ENCODE measurements at places on chromosomes 7 and 10. TPM values are rescaled to one million over a fixed set of nuclear protein-coding genes. Genes with fewer than 3 reads are reported as not detected.

The EMX2 gene
- 0.15 TPM for polyA plus RNA-seq

The FBXO24 gene
- polyA plus RNA-seq: 0.81 TPM

The CTAGE8 gene
- 0.01 TPM for polyA plus RNA-seq

The LRGUK gene
- polyA plus RNA-seq: 0.14 TPM

The GPR15LG gene
- 321 TPM for polyA plus RNA-seq

The FOXI2 gene
- polyA plus RNA-seq: 0.45 TPM

The CLDN3 gene
- 0.26 TPM for polyA plus RNA-seq

The UTF1 gene
- not detected for polyA plus RNA-seq

The TOMM7 gene
- 249 TPM for polyA plus RNA-seq

The DDX50 gene
- polyA plus RNA-seq: 8.8 TPM

The SORCS1 gene
- 0.34 TPM for polyA plus RNA-seq

The TMEM176B gene
- polyA plus RNA-seq: 5.7 TPM

The FXYD4 gene
- not detected for polyA plus RNA-seq

The TMEM213 gene
- polyA plus RNA-seq: not detected

The UCMA gene
- polyA plus RNA-seq: not detected

The FFAR4 gene
- 0.08 TPM for polyA plus RNA-seq

The CDK13 gene
- 17.1 TPM for polyA plus RNA-seq

The AGAP4 gene
- polyA plus RNA-seq: 18.5 TPM

The MKI67 gene
- polyA plus RNA-seq: 8.9 TPM

The CTTNBP2 gene
- polyA plus RNA-seq: 12.7 TPM

The RBM20 gene
- 7.2 TPM for polyA plus RNA-seq

The ZNF727 gene
- 0.08 TPM for polyA plus RNA-seq

The GRID1 gene
- polyA plus RNA-seq: 0.04 TPM

The CDK14 gene
- 0.59 TPM for polyA plus RNA-seq

The GIGYF1 gene
- 11.1 TPM for polyA plus RNA-seq

The CDHR1 gene
- polyA plus RNA-seq: 16.1 TPM

The PARP12 gene
- polyA plus RNA-seq: 13.0 TPM

The CC2D2B gene
- 0.13 TPM for polyA plus RNA-seq

The THSD7A gene
- polyA plus RNA-seq: 0.20 TPM

The MAT1A gene
- 0.14 TPM for polyA plus RNA-seq

The EPO gene
- polyA plus RNA-seq: not detected

The LRMDA gene
- 4.0 TPM for polyA plus RNA-seq
